ENCODE measurements at places on chromosomes 3 and 15.
A peak's percentile ranks its signal among the peaks of the same experiment; 100 is the strongest.

- DNase-seq, result no peak
Observed at GRCh38 chr15:96340598-96341512, 10.4 kb downstream of the NR2F2 start.

DNA sequence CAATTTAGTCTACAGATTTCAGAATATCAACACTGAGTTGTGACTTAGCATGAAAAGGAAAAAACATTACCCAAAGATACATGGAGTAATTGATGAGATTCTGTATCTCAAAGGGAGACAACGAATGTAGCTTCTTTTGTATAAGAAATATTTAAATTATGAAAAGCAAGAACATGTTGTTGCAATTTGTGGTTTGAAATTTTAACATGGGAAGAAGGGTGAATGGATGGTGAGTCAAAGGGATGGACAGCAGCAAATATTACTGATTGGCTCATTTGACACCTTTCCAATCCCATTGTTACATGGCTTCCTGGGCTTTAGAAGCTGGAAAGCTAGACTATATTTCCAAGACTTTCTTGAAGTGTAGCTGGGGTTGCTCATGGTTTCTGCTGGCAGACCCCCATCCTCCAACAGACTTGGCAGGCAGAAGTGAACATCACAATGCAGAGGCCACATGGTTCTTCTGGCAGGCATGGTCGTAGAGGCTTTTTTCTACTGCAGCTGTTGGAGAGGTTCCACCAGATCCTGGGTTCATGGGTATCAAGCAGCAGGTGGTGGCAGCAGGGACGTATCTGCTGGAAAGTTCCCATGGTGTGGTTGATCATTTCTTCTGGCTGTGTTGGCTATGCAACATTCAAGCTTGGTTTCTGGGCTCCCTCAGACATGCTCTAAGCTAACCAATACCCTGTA lies 47.2 kb upstream of the KPNA4 start:
- no peak for DNase-seq

DNA sequence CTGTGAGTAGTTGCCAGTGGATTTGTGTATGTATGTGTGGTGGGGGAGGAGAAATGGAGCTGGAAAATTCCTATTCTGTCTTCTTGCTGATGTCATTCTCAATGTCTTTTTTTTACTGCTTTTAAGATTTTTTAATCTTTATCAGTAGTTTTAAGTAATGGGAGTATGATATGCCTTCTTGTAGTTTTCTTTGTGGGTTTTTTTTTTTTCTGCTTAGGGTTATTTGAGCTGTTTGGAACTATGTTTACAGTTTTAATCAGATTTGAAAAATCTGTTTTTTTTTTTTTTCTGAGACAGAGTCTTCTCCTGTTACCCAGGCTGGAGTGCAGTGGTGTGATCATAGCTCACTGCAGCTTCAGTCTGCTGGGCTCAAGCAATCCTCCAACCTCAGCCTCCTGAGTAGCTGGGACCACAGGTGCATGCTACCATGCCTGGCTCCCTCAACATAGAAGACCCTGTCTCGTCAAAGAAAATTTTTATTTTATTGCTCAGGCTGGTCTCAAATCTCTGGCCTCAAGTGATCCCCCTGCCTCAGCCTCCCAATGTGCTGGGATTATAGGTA lies 37.1 kb downstream of the RPL39L start:
- DNase-seq, result no peak

- no peak for DNase-seq
Observed at GRCh38 chr3:172938788-172939187, 188.3 kb downstream of the ECT2 start.

DNA sequence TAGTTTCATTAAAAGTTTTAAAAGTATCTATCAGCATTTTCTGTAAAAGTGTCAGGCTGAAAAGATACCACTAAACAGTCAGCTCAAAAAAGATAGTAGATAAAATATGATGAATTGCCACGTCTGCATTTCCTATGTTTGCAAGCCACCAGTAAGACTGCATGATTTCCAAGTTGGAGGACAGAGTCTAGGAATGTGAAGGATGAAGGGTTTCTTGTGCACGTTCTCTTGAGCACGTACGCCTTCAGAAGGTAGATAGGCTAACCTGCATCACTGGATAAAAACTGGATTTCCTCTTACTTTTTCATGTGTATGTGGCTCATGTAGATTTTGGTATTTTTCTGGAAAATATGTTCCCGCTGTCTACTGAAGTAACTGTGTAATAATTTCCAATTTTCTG lies 9.9 kb upstream of the SEMA6D start:
- no peak for DNase-seq

GRCh38 chr3:7602297-7602696 lies 741.4 kb downstream of the GRM7 start:
- DNase-seq, result no peak

DNA sequence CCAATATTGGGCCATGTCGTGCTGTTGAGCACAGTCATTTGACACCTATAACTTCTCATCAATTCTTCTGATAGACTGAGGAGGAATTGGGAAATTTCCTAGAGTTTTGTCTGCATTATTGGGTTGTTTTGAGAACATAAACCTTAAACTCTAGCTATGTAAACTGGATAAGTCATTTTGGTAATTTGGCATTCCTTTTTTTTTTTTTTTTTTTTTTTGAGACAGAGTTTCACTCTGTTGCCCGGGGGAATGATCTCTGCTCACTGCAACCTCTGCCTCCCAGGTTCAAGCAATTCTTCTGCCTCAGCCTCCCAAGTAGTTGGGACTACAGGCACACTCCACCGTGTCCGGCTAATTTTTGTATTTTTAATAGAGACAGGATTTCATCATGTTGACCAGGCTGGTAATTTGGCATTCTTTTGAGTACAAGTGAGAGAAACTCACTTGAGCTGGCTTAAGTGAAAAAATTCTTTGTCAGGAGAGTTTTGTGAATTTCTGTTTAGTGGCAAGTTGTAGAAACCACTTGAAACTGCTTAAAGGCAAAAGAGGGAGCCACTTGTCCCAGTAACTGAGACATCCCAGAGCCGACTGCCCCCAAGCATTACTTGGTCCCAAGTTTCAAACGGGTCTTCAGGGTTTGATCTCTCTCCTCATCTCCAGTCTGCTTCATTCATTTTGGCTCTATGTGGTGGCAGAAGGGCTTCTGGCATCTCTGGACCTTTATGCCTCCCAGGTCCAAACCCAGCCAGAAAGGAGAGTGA lies 34.9 kb downstream of the FLNB start:
- no peak for DNase-seq

GRCh38 chr15:52421029-52421428 lies 107.7 kb downstream of the MYO5A start:
- no peak for DNase-seq

- DNase-seq, result no peak
Observed at GRCh38 chr3:105402287-105402801, 35.6 kb downstream of the ALCAM start.

DNA sequence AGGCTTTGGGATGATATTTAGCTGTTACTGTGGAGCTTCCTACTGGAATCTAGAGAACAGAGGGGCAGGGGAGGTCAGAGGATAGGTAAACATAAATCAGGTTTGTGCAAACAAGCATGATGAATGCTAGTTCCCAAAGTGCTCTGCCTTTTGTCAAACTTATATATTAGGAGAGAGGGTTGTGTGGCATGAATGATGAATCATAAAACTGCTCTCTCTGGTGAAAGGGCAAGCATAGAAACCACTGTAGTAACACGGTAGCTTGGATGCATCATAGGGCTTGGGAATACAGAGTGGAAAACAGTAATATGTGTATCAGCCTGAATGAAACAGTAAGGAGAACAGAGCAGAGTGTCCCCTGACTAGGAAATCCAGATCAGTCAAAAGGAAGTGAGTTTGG lies 486.7 kb downstream of the IL5RA start:
- DNase-seq, result no peak

DNA sequence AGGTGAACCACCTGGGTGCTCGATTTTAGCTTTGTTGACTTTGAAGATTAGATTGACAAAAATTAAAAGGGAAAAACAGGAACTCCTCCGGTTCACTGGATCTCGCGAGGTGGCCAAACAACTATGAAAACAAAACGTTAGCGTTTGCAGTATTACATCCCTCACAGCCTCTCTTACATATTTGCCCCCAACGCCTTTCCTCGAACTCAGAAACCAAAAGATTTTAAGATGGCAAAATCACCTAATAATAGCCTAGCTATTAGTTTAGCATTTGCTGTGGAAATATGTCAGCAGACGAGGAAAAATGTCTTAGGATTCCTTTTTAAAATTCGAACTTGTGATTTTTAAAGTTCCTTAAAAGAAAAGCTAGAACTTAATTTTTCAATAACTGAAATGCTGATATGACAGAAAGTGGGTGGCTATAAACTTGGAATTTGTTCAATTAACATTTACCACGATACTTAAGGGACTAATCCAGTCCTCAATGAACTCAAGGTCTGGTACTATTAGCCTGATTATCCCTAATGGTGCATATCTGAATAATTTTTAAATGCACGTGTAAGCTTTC lies 491 bp upstream of the SENP7 start:
- no peak for DNase-seq

DNA sequence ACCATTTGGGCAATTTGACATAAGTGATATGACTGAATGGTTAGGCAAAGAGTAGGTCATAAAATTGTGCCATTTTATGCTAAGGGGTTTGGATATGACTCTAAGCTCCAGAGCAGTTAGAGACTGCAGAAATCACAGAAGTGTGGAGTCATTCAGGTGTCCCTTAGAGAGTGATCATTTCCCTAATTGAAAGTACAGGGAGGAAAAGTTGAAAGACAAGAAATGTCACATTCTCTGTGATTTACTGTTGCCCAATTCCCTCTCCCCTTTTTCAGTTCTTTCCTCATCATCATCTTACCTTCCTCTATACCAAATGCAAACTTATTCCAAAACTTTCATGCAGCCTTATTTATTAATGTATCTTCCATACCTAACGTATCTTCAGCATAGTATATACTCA lies 2.7 kb upstream of the GOLGB1 start:
- no peak for DNase-seq

GRCh38 chr15:62992302-62992701 lies 50.2 kb upstream of the TPM1 start:
- DNase-seq, result no peak

DNA sequence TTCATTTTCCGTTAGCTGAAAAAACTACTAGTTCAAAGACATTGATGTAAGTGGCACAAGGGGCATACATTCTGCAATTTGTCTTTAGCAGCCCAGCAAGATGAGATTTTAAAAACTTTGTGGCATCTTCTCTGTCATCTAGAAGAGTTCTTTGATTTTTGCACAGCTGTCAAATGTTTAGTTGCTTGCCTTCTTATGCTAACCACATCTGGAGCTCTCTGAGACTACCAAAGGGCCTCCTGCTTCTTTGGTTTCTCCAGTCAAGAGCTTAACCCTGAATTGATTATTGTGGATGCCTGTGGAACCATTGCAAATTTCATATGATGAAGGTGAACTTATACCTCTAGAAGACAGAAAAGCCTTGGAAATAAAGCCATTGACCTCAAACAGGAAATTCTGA lies 468.7 kb upstream of the RGMA start:
- no peak for DNase-seq

DNA sequence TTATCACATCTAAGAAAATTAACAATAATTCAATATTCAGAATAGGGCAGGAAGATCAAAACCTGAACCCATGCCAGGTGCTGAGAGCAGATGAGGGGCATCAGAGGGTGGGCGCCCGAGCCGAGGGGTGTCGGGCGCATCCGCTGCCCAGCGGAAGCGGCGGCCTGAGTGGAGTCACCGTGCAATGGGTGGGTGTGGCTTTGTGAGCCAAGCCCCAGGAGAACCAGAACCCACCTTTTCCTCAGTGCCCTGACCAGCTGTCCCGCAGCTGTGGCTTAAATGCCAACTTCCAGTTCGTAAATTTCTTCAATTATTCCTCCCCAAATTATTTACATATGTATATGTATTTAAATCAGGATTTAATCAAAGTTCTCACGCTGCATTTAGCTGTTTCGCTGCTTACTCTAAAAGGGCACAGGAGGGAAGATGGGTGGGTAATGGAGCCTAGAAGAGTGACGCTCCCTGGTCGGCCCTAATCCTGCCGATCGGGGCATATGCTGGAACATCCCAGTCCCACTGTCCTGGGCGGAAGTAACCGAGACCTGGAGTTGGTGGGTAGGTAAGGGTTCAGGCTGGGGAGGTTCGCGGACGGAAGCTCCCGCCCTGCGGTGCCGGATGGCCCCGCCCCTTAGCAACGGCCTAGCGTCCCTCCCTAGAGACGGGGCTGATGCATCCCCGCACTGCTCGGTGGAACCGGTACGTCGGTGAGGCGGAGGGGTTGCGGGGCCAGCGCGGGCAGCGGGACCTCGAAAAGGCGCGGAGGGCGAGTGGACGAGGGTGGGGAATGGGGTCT lies 1.3 kb downstream of the DNAH1 start:
- no peak for DNase-seq

GRCh38 chr3:195856410-195857084 lies 44.8 kb upstream of the MUC4 start:
- DNase-seq, result peak; percentile 80

GRCh38 chr15:54518156-54518882 lies 540.1 kb downstream of the UNC13C start:
- DNase-seq, result no peak

- DNase-seq, result no peak
Observed at GRCh38 chr3:148903022-148903442, 37.9 kb downstream of the CPA3 start.

- peak; percentile 39 for DNase-seq
Observed at GRCh38 chr3:155739154-155739553, 5.7 kb downstream of the PLCH1 start.

GRCh38 chr3:18725668-18726407 lies 300.7 kb upstream of the SATB1 start:
- DNase-seq, result peak; percentile 83

- DNase-seq, result no peak
Observed at GRCh38 chr3:4522947-4523346, 29.8 kb downstream of the ITPR1 start.

- peak; percentile 18 for DNase-seq
Observed at GRCh38 chr3:138974462-138974861, 27.4 kb downstream of the FOXL2NB start.

DNA sequence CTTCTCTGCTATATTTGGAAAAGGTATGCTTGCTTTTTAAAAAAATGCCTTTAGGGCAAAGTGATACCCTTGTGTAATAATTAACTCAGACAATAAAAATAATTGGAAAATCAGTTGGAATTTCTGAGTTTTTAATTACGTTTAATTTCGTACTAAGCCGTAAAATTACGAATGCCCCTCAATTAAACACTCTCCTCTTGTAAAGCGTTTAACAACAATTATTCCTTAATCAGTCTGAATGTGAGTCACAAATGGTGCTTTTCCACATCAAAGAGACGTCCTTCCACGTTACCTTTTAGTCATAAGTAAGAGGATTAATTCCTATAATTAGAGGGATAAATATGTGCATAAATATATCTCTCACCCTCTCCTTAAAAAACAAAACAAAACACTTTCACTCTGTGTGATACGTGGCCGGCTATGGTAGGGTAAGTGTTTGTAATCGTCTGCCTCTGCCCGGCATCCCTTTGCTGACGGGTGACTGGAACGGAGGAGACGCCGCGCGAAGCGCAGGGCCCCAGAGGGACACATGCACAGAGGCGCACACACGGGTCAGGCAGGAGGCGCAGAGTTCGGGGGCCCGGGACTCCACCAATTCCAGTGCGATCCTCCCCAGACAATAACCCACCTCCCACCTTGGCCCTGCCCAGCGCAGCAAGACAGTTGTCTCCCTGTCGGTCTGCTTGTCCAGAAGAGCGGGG lies 9.7 kb upstream of the MEIS2 start:
- DNase-seq, result no peak

Data from KBM-7 (cell line).